Brain (organoid and tissue), 16 donors: ENCODE measurements at places on chromosomes 16 and 17. TPM values are rescaled to one million over a fixed set of nuclear protein-coding genes. Genes with fewer than 3 reads are reported as not detected.

DNA sequence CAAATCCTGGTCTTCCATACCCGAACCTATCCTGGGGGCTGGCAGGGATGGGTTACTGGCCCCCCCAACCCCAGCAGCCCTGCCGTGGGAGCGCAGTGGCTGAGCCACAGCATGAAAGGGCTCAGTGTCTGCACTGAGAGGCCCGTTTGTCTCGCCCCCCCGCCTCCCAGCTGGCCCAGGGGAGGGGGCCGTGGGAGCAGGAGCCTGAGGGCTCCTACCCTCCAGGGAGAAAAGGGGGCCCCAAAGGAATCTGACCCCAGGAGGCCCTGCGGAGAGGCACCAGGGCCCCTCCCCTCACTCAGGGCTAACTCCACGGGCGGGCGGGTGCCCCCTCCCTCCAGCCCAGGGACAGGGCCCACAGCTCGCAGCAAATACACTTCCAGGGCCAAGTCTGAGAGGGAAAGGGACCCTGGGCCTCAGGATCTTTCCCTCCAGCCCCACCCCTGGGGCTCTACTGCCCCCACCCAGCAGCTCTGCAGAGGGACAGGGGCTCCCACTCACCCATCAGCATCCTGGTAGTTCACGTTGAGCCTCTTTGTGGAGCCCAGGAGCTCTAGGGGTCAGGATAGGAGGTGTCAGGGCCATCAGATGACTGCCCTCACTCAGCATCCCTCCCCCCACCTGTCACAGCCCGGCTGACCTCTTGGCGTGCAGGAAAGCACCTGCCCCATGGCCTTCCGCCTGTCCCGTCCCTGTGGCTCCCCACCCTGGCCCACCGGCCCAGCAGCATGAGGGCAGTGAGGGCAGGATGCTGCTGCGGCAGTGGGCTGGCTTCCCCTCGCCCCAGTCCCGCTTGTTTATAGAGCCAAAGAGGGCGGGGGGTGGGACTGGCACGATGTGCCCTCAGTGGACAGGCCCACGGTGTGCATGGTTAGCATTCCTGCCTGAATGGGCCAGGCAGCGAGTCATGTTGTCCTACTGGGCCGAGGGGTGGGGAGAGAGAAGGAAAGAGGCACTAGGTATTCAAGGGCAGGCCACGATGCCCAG is 7.3 kb downstream of the CASKIN2 start:
- peak; percentile 41 for DNase-seq

COX4I1 gene
- polyA plus RNA-seq, result 1,338 TPM

- no peak for DNase-seq
Observed at GRCh38 chr16:86383488-86384262, 126.7 kb upstream of the FOXF1 start.

- peak; percentile 3 for DNase-seq
Observed at GRCh38 chr16:47787696-47788095, 326.6 kb downstream of the PHKB start.

- no peak for DNase-seq
Observed at GRCh38 chr17:35073991-35074627, 10.6 kb upstream of the RFFL start.

DNA sequence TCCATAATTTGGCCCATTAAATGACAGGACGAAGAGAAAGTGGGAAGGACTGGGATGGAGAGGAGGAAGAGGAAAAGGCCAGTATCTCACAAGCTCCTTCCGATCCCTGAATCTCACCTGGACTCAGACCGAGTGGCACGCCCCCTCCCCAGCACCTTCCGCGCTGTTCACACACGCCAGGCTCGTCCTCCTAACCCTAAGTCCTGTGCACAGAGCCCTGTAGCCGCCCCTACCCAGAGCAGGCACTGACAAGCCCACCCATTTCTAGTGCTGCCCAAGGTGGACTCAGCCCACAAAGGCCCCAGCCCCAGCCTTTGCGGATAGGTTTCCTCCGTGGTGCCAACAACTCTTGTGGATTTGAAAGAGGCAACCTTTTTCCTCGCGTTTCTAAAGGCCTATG is 9.2 kb downstream of the HS3ST3B1 start:
- no peak for DNase-seq
